EH (cell line): ENCODE measurements at places on chromosomes 16 and 17.

GRCh38 chr16:4680673-4681470 is 12.5 kb upstream of the NUDT16L1 start:
- DNase-seq: no peak

- no peak for DNase-seq
Observed at GRCh38 chr16:88424587-88425235, 28.4 kb upstream of the ZFPM1 start.

GRCh38 chr16:67516296-67517154 is 12.1 kb upstream of the RIPOR1 start:
- DNase-seq: peak; percentile 84

GRCh38 chr16:48535831-48536613 is 74.0 kb downstream of the N4BP1 start:
- peak; percentile 80 for DNase-seq

GRCh38 chr17:66468241-66469087 is 166.1 kb downstream of the PRKCA start:
- peak; percentile 50 for DNase-seq

DNA sequence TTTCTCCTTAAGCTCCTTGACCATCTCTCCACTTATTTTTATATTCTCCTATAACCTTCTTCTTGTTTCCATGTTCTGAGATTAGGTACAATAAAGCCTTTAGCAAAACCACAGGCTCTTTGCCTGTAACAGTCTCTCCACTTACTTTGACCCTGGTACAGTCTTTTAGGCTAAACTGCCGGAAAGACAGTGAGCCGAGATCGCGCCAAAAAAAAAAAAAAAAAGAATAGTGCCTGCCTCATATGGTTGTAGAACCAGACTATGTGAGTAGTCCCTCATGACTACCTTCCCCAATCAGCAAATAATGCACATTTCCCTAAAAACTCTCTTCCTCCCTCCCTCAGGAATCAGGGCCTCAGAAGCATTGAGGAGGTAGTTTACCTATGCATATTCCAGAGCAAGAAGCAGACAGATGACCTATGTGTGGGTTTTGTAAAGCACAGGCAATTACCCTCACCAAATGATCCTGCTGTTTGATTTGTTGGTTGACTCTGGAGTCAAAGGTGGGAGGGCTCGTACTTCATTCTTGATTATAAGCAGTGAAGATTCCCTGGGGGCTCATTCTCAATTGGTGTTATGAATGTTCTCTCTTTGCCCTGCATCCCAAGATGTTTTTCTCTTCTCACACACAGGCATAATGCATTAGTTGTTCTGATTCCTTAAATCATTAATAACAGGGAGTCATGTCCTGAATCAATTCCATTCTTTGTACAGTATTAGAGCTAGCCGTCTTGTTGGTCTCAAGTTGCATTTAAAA is 8.9 kb upstream of the NME1 start:
- no peak for DNase-seq
